ENCODE measurements at places on chromosomes 3 and 15.
A peak's percentile ranks its signal among the peaks of the same experiment; 100 is the strongest.

DNA sequence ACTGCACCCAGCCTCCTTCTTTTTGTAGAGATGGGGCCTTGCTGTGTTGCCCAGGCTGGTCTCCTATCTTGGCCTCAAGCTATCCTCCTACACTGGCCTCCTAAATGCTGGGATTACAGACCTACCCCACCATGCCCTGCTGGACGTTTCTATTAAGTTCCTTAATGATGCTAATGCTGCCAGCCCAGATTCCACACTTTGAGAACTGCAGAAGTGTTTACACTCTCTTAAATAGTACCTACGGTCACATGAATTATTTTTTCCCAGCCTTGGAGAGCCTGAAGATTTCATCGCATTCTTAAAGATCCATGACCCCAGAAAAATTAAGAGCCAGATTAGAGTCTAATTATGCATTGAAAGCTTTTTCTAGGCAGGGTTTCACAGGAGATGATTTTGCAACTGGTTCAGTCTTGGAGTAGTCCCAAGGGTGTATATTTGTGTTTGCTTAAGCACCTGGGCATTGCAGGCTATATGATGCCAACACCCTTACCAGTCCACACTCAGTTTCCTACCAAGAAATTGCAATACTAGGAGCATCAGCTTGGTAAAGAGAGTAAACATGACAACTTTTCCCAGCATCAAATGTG lies 36.6 kb downstream of the TM4SF4 start:
- no peak for DNase-seq

DNA sequence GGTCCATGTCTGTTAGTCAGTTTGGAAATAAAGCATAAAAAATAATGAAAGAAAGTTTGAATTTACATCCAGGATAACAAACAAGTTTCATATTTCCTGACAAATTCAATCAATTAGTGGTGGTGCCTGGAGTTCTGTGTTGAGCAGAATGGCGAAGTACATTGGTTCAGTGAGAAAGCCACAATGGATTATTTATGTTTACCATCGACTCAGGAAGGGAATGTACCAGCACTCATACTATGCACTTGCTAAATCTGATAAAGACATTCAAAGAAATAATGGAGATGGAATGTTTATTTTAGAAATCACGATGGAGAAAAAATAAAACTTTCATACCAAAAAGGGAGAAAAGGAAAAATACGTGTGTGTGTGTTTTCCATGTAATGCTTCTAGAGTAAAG lies 45.3 kb upstream of the MME start:
- no peak for DNase-seq

GRCh38 chr3:115804713-115805119 lies 181.4 kb downstream of the GAP43 start:
- DNase-seq, result peak; percentile 93

DNA sequence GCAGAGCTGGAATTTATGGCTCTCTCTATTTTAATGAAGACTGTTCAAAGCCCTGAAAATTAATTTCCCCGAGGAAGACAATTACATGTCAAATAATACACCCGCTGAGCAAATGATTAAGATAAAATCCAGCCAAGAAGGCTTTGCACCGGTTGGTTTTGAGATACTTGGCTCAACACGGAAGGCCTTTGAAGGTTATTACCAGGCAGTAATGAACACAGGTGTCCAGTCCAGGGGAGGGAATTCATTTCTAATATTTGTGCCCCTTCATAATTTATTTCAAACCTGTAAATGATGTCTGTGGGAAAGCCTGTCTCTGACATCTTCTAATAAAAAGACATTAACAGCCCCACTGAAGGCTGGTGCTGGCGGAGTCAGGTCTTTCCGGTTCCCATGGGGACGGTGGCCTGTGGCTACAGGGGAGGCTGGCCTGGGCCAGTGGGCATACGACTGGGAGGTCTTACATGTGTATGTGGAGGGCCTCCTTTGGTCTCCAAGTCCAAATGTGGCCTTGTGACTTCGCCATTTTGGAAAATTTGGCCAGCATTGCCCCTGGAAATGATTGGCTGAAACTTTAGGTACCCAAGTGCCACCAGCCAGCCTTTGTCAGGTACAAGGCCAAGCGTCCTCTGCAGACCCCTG lies 49.9 kb upstream of the IQSEC1 start:
- no peak for DNase-seq

- no peak for DNase-seq
Measured at GRCh38 chr3:126269354-126269753, 87.9 kb downstream of the KLF15 start.
